ENCODE measurements at places on chromosomes 2 and 18.

DNA sequence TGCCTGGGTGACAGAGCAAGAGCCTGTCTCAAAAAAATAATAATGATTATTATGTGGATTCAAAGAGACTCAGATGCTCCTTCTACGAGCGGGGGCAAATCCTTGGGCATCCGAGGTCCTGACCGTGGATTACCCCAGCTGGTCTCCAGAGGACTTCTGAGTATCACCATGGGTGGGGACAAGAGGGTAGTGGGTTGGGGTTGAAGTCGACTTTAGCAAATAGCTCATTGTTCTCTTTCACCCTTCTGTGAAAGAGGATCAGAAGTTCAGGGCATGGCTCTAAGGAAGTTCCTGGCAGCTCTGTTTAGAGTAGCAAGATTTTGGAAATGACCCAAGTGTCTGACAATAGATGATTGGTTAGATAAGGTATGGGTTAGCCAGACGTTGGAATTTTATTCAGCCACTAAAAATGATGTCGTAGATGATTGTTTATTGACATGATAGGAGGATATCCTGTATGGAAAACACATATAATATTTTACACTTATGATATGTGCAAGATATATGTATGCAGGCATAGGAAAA lies 59.0 kb upstream of the SPRED2 start:
- no peak for DNase-seq

DNA sequence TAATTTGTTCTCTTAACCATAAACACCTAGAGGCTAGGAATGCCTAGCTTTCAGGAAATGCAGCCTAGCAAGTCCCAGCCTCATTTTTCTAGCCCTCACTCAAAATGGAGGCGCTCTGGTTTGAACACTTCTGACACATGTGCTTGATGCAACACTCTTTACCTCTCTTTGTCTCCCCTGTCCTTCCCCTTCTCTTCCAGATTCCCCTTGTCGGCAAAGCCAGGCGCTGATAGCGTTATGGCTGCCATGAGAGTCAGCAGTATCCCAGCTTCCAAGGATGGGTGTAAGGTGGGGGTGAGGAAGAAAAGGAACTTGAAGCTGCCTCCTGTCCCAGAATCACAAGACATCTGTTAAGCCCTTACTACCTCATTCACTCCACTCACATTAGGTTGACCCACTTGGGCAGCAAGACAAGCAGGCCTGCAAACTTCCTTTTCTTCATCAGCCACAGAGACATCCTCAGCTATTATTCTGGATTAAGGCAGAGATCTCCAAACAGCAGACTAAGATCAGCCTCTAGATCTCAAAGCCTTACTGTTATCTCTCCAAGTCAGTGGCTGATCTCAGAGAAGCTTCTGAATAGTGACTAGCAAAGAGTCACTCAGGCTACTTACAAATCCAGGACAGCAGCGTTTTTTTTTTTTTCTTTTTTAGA lies 1.9 kb upstream of the ST3GAL5 start:
- DNase-seq, result no peak

GRCh38 chr18:8260319-8260718 lies 348.9 kb upstream of the RAB12 start:
- no peak for DNase-seq

- no peak for DNase-seq
Measured at GRCh38 chr2:86488561-86489250, 47.5 kb downstream of the KDM3A start.

DNA sequence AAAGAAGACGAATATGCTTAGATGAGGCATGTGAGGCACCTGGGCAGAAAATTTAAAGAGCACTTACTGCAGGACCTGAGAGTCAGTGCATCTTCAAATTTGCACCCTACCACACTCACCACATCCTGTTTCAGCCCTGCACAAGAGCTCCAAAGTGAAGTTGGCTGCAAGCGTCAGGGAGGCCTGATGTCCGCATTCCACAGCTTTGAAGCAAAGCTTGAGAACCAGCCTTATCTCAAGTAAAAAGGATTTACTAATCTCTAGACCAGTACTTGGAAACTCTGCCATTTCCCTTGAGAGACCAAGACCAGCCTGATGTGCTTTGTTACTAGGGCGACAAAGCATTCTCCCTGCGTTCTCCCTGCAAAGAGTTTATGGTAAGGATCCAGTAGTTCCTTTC lies 3.4 kb upstream of the ASNSD1 start:
- DNase-seq, result no peak

All from stromal cell of bone marrow (primary cell).